ENCODE measurements at places on chromosomes 12 and 14.

DNA sequence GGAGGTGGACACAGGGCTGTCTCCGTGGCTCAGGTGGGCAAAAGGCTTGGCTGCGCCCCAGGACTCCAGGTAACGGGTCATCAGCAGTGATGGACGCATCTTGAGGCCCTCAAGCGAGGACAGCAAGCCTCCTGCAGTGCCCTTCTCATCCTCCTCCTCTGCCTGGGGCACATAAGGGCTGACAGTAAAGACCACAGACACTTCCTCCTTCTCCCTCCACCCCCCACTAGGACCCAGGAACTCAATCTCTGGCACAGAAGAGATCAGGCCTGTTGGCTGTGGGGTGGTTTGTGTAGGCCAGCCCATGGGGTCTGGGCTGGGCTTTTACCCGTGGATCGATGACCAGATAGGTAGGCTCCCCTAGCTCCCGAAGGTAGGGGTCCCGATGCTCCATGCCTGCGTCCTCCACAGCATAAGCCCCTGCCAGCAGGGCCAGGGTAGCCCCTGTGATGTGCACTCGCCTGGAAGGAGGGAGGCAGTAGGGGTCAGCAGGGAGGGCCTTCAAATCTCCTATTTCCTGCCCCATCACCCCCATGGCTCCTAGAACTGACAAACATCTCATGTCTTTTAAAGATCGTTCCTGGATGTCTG is 5.7 kb downstream of the ADCY4 start:
- no peak for DNase-seq

GRCh38 chr12:123085066-123085465 is 65.8 kb downstream of the PITPNM2 start:
- DNase-seq, result no peak

DNA sequence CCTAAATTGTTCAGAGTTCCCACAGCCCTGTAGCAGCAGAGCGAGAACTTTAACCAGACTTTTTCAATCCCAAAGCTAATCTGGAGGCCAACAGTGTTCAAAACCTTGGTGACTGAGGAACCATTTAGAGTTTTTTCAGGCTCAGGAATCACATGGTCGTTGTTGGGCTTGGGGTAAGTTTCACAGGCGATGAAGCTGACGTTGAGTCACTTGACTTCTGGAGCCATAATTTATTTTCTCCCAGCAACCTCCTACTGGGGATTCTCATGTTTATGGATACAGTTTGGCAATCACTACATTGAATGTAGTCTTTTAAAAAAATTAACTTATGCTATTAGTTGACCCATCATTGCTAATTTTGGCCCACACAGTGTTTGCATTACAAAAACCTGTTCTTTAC is 34.5 kb downstream of the SSPN start:
- DNase-seq, result no peak

DNA sequence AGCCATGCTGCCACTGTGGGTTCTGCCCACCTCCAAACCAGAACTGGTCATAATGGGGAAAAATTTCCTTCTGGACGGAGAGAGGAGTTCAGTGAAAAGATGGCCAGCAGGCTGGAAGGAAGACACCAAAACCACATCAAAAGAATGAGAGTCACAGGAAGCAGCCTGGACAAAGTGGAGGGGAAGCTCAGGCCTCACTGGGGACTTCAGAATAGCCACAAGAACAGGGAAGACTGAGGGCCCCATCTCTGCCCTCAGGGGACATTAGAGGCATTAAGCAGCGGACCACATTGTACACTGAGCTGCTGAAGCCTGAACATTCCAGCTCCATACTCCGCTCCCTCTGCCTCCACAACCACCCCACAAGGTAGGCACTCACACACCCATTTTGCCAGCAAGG is 119.6 kb upstream of the COCH start:
- DNase-seq, result no peak

Measured in SJCRH30 (cell line).